PC-9 (cell line): ENCODE measurements at places on chromosomes 6 and 20. TPM values are rescaled to one million over a fixed set of nuclear protein-coding genes. Genes with fewer than 3 reads are reported as not detected.

DNA sequence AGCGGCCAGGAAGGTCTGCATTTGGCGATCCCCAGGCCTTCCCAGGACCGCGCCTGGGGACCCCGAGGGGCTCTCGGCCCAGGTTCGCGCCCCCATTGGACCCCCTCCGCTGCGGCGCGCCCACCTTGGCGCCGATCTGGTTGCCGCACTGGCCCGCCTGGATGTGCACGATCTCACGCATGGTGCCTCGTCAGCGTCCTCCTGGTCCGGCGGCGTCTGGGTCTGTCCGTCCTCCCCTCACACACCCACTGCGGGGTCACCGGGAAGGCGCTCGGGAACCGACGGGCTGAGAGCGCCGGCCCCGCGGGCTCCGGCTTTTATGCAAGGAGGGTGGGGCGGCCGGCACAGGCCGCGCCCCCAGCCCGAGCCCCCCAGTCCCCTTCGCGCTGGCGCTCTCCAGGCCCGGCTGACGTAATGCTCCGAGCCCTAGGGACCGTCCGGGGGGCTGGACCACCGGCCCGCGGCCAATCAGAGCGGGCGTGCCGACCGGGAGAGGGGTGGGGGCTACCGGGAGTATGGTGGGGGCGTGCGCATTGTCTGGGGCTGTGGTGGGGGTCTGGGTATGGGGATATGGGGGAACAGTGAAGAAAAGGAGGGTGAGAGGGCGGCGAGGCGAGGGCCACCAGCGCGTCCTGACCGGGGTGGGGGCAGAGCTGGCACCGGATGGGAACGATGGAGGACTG, at the start of gene TUBB2B:
Gene TUBB2B (minus strand): TSS at position 291 of the 683 bp plus-strand sequence. CDS start 110 bp downstream, at position 181.
- no peaks in the 10 kb centered on the region for H3K27me3 ChIP-seq
- no peak within 1 kb of the TSS for H3K27ac ChIP-seq
- no peak for DNase-seq
- 0 out of 2 replicates have a peak, but pooled peaks cover 4% of the 10 kb centered on the region for H3K4me1 ChIP-seq

The SRSF12 gene
- total RNA-seq = not detected in 2 replicates

The HLA-DRB1 gene
- 2.3 and 3.1 TPM in 2 replicates for total RNA-seq

DNA sequence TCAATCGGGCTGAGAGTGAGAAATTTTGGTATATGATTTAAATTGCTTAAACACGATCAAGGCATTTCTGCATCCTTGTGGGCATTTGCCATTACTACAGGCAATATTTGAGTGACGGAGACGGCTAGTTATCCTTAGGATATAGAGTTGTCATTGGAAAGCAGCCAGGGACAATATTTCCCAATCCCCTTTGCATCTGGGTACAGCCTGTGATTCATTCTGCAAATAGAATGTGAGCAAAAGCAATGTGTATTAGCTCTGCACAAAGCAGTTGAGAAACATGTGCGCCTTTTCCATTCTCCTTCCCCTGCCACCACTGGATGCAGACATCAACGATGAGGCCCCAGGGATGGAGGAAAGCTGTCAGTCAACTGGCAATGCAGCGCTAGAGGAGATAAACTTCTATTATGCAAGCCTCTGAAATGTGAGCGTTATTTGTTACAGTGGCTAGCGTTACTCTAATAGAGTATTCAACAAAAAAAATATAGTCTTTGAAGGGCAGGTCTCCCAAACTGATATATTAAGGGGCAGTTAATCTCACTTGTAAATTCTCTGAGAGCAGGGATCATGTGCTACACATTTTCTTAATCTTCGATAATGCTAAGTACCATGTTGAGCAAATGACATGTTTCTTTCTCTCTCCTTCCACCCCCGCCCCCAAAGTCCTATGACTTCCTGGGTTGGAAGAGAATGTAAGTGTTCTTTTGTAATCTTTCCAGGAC, 37.1 kb upstream of the NCOA3 start:
- H3K36me3 ChIP-seq = no peaks in the 10 kb centered on the region
- H3K4me1 ChIP-seq = peaks cover 29% of the 10 kb centered on the region
- no peak overlapping the region; the same call in 1 of the 2 replicates for H3K4me3 ChIP-seq

The CTCFL gene
- not detected in 2 replicates for total RNA-seq

- H3K36me3 ChIP-seq = no peaks in the 10 kb centered on the region
- no peak for DNase-seq
- H3K27me3 ChIP-seq = no peaks in the 10 kb centered on the region
- H3K4me1 ChIP-seq = peaks cover 20% of the 10 kb centered on the region
- no peak overlapping the region for H3K4me3 ChIP-seq
These were observed 110.2 kb upstream of the RPS6KA2 start for GRCh38 chr6:166737261-166737660.

- H3K27ac ChIP-seq = no peak overlapping the region
- no peak for DNase-seq
- no peak overlapping the region for H3K4me3 ChIP-seq
- H3K4me1 ChIP-seq = peaks cover 11% of the 10 kb centered on the region
- H3K27me3 ChIP-seq = peaks cover 19% of the 10 kb centered on the region; the same call in 1 of the 2 replicates
These were observed 84.1 kb upstream of the FOXP4 start for GRCh38 chr6:41462033-41462432.

GRCh38 chr6:19638931-19639330, 198.2 kb upstream of the ID4 start:
- H3K4me1 ChIP-seq = no peaks in the 10 kb centered on the region
- no peaks in the 10 kb centered on the region for H3K27me3 ChIP-seq
- no peaks in the 10 kb centered on the region for H3K36me3 ChIP-seq
- H3K27ac ChIP-seq = no peak overlapping the region
- no peak overlapping the region for H3K4me3 ChIP-seq

DNA sequence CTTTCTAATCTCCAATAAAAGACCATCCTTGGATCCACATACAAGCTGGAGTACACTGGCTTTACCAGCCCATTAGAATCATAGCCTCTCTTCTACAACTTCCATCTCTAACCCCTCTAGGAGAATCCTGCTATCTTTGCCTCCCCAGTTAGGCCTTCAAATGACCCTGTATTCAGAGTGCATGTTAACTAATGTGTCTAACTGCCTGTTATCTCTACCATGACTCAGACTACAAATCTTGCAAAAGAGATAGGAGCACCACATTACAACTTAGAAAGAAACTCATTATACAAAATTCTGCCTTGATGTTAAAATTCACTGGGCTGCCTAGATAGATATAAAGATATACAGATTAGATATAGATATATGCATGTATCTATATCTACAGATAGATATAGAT, 28.2 kb downstream of the GPR63 start:
- H3K36me3 ChIP-seq = no peaks in the 10 kb centered on the region
- H3K27me3 ChIP-seq = no peaks in the 10 kb centered on the region
- H3K4me3 ChIP-seq = no peak overlapping the region
- H3K4me1 ChIP-seq = no peaks in the 10 kb centered on the region
- DNase-seq = no peak
